ENCODE measurements at places on chromosomes 5 and 9.

- no peak for DNase-seq
Measured at GRCh38 chr9:136311051-136312008, 7.4 kb upstream of the CCDC187 start.

- DNase-seq, result no peak
Measured at GRCh38 chr5:68407311-68408239, 192.0 kb downstream of the PIK3R1 start.

DNA sequence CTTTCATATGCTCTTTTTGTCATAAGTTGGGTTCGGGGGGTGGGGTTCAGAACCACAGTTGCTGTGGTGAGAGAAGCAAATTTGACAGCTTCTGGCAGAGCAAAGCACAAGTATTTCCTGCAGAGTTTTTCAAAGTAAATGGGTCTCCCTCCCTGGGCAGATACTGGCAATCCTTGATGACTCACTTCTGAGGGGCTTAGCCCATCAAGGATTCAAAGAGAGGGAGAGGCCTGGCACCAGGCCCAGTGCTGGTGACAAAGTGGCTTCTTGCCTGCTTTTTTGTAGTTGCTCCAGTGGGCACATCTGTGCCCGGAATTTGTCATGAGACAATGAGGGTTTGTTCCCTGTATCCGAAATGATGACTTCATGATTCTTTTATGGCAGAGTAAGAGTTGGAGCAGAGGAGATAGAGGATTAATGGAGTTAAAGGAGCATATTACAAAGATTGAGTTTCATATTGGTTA lies 46.6 kb upstream of the TNC start:
- no peak for DNase-seq

DNA sequence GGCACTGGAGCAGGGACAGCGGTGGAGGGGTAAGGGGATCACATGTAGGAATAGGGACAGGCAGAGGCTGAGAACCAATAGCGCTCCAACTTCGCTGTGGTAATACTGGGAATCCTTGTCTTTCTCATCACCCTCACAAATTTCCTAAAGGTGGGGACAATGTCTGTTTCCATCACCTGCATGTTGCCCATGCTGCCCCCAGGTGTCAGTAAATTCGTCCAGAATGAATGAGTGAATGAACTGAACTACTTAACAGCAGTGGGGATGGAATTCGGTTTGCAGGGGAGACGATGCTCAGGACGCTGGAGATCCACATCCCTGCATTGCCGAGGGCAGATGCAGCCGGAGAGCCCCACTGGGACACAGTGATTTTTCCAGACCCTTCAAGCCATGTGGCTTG lies 129.9 kb downstream of the PDZD2 start:
- no peak for DNase-seq

- no peak for DNase-seq
Measured at GRCh38 chr5:19565466-19565865, 422.5 kb downstream of the CDH18 start.

GRCh38 chr5:15544039-15544438 lies 44.1 kb downstream of the FBXL7 start:
- no peak for DNase-seq

- no peak for DNase-seq
Measured at GRCh38 chr9:72509635-72510034, 11.8 kb upstream of the TMC1 start.

- DNase-seq, result no peak
Measured at GRCh38 chr9:35060548-35061207, 11.7 kb downstream of the VCP start.

DNA sequence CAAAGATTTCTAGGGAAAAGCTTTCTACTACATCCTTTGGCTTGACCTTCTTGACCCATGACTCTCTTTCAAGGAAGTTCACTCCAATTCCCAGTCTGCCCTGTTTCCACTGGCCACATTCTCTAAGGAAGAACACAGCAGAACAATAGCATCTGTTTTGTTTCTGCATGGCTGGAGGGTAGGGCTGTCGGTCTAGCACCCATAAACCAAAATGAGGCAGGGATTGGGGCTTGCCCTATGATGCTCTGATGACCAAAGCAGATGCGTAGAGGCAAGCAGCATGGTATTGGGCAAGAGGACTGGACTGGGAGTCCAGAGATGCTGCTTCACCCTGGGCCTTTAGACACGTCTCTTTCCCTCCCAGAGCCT lies 24.1 kb downstream of the GOLGA2 start:
- DNase-seq, result no peak

DNA sequence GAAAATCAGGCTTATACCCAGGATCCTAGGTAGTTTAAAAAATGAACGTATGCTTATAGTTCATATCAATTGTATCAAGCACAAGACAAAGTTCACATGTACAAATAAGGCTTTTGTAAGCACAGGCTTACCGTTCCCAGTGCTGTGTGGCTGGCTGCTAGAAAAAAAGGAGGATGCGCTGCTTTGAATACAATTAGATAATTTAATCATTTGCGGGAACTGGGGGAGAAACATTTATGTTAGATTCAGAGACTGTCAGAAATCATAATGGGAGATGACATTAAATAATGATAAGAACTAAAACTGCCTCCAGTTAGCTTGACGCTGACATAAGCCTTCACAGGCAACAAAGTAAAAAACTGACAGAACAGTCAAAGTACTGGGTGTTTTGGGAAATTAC lies 93.2 kb downstream of the FNBP1 start:
- DNase-seq, result no peak

- DNase-seq, result no peak
Measured at GRCh38 chr5:7759951-7760580, 90.9 kb downstream of the CFAP90 start.

DNA sequence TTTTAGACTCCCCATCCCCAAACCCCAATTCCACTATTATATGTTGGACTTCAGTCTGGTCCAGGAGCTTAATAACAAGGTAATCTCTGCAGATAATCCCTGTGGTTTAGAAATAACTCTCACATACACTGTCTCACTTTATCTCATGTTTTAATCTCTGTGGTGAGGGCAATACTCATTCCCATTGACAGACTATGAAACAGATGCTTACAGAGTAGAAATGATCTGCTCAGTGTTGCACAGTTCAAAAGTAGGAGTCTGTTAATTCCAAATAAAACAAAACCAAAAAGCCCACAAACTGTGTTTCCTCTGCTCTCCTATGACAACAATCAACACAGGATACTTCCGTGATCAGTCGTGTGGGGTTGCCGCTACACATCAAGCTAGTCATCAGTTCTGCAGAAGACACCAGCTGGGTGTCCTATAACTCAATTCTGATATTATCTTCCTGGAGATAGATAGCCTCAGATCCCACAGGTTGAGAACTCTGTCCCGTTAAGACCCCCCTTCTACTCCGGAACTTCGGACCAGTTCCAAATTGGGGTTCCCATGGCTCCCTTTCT lies 26.3 kb upstream of the FANCC start:
- DNase-seq, result no peak

GRCh38 chr5:98604721-98605425 lies 168.6 kb upstream of the RGMB start:
- DNase-seq, result no peak

Measured in stimulated activated CD8-positive, alpha-beta memory T cell treated with anti-CD3 and anti-CD28 coated beads, Interleukin-15, amount 100 ng/mL, for 4 hours (primary cell).